EL (cell line): ENCODE measurements at places on chromosomes 5 and 9.

DNA sequence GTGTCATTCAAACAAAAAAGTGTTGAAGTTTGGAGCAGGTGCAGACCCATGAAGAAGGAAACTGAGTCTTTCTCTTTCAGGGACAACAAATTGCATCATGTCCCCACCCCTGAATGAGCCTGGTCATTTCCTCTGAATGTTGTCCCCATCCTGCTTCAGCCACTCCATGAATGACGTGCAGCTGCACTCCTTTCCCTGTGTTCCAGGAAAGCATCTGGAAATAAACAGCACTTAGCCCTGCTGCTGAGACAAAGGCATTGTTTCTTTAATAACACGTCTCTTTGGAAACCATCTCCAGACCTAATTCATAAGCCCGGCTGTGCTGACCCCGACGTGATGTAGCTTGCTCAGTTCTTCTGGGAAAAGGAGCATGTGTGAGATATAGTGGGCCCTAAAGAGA, 682.3 kb downstream of the BRINP1 start:
- DNase-seq = no peak

DNA sequence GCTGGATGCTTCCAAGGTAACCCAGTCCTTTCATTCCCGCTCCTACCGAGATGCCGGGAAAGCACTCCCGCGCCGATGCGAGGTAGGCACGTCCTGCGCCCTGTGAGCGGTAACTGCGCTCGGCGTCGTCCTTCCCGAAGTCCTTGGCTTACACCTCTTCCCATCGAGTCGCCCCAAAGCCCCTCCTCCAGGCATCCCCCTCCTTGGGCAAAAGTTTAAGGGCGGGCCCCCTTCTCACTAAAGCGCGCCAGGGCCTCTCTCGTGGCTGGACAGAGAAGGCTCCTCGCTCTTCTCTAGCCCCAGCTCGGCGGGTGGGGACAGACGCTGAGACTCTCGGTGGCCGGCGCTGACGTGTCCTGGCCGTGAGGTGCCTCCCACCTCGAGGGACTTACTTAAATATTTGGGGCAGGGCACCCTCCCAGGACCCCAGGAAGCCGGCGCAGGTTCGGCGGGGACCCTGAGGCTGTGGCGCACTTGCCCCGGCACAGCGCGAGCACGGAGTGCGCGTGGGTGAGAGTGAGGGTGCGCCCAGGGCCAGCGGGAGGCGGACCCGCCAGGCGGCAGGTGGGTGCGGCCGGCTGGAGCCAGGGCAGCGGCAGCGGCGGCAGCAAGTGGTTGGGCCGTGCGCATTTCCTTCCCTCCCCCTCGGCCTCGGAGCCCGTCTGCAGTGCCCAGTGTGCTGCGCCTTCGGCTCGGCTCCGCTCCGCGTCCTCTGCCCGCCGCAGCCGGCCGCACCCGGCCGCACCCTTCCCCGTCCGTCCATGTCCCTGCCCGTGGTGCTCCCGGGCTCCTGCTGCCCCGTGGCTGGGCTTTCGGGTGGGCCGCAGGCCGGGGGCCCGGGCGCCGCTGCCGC, at the start of gene ENTREP1:
TSS of gene ENTREP1 (plus strand) at position 667 of the 853 bp plus-strand sequence. CDS start at position 762, 95 bp downstream.
- peak; percentile 54 for DNase-seq

GRCh38 chr9:33467526-33467925, 6.2 kb downstream of the NOL6 start:
- no peak for DNase-seq

GRCh38 chr5:8394965-8395364, 526.0 kb downstream of the MTRR start:
- no peak for DNase-seq

GRCh38 chr9:87742813-87743428, 17.0 kb downstream of the CTSL start:
- DNase-seq = peak; percentile 35

GRCh38 chr5:66828548-66829357, 232.6 kb downstream of the MAST4 start:
- peak; percentile 20 for DNase-seq

- no peak for DNase-seq
Measured at GRCh38 chr5:61516946-61517345, 184.9 kb downstream of the ZSWIM6 start.

GRCh38 chr5:69468631-69469030, 24.0 kb upstream of the OCLN start:
- DNase-seq = no peak

DNA sequence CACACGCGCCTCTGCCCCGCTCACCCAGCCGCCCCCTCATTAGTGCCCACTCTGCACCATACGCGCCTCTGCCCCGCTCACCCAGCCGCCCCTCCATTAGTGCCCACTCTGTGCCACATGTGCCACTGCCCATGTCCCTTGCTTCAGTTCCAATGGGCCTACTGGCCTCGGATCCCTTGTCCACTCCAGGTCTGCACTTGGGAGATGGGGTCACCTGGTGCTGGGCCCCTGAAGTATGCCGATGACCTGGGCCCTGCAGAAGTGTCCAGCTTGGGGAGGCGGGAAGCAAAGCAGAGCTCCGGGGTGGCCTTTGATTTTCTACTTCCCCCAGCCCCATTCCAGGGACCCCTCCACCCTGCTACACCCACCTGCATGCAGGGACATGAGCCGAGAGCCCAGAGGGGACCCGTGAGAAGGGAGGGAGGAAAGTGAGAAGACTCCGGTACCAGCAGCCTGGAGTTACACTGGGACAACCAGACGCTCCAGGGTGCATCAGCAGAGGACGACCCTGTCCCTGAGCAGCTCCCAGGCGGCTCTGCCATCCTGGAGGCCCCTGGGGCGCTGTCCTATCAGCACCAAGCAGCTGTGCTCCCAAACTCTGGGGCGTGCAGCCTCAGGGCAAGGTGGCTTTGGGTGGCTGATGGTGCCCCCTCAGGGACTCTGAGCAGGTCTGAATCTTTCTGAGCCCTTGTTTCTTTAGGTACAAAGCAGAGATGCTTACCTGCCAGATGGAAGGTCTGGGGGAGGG, 140.8 kb downstream of the RXRA start:
- DNase-seq = no peak

DNA sequence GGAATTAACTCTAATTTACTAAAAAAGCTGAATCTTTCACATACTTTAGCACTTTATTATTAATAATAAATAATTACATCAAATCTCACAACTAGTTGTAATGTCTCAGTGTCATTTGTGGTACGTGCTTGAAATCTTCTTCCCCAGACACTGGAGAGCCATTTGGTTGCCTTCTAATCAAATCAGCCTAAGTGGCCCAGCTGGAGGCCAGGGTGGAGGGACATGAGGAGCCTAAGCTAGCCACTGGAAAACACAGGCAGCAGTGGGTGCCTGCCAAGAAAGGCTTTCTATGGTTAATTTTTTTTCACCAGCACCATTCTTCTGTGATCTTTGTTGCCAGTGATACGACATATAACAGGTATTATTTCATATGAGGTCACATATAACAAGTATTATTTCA, 117.0 kb downstream of the ERCC6L2 start:
- no peak for DNase-seq

- DNase-seq = no peak
Measured at GRCh38 chr5:153572411-153573145, 82.1 kb downstream of the GRIA1 start.

DNA sequence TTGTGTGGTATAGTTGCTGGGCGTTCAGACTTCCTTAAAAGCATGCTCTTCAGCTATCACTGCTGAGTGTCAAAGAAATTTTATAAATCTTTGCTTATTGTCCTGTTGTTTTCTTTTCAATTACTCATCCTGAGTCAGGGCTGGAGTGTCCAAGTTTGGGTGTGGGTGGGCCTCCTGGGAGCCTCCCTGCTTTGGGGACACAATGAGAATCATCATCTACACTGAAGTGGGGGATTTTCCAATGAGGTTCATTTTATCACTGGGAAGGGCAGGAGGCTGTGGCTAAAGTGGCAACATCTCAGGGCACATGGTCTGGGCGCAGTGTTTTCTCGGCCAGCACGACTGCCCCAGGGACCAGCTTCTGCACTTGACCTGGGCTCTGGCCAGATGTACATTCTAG, 19.5 kb downstream of the GFPT2 start:
- DNase-seq = peak; percentile 76

DNA sequence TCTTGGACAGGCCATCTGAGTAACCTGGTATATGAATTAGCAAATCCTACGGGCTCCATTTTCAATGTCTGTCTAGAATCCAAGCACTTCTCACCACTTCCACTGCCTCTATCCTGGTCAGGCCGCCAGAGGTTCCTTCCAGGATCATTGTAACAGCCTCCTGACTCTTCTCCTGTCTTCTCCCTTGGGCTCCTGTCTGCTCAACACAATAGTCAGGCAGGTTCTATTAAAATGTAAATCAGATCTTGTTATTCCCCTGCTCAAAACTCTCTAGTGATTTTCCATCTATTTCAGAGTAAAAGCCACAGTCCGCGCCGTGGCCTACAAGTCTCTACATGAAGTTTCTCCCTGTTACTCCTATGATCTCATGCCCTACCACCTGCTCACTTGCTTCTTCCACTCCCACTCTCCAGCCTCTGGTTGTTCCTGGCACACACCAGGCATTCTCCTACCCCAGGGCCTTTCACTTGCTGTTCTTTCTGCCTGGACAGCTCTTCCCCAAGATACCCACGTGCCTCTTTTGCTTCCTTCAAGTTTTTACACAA, 21.7 kb downstream of the ZNF366 start:
- no peak for DNase-seq

DNA sequence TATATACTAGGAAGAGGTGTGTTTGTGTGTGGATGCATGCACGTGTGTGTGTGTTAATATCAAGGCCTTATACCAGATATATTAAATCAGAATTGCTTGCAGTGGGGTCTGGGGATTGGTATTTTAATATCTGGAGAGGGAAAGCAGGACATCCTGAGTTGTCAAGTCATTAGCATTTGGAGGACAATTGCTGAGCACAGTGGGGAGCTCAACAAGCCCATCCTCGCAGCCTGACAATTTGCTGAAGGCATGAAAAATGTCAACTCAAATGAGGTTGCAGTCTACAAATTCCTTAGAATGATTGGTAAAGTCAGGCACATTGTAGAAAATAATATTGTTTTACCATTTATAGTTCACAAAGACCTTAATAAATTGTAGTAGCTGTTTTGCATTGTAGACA, 627.4 kb downstream of the LRRC70 start:
- DNase-seq = no peak

DNA sequence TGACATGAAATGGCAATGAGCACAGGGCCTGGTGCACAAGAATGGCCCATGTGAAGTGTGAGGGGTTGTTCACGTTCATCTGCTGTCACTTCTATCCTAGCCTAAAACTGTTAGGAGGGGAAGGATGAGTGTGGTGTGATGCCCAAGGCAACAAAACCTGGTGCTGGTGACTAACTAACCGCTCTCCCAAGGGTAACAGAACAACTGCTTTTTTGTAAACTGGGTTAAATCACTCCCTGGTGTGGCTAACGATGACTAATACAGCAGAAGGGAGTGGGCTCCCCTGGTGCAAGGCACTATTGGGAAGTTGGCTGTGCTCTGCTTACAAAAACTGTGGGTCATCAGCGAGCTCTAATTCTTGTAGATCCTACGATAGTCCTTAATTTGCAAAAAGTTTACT, 103.2 kb upstream of the VCAN start:
- DNase-seq = peak; percentile 86

DNA sequence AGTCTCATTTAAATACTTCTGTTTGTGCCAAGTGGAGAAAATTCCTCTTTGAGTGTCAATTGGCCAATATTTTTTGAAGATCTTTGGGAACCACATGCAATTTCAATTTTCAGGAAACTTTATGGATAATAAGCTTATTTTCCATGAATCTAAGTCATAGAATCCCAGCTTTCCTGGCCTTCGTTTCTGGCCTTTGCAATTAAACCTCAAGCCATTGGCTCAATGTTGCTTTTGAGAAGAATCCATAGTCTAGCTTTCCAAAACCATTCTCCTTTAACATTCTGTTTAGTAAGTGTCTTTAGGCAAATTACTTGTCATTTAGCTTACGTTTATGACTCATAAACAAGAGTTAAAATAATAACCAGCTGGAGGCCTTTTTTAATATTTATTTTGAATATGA, 145.0 kb upstream of the FTMT start:
- no peak for DNase-seq

DNA sequence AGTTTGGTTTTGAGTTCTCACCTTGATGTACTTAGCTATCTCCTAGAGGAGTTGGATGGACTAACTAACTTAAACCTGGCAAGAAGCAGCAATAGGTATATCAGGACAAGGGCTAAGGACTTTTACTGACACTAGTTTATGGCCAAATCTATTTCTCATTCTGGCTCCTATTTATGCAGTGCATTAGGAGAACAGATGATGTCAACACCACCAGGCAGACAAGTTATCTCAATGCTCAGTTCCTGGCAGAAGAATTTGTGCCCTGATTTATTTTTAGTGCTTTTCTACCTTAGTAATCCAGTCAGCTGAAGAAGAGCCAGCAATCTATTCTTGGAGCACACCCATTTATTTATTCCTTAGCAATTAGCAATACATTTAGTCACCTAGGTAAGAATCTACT, 30.7 kb upstream of the MYOT start:
- peak; percentile 8 for DNase-seq

DNA sequence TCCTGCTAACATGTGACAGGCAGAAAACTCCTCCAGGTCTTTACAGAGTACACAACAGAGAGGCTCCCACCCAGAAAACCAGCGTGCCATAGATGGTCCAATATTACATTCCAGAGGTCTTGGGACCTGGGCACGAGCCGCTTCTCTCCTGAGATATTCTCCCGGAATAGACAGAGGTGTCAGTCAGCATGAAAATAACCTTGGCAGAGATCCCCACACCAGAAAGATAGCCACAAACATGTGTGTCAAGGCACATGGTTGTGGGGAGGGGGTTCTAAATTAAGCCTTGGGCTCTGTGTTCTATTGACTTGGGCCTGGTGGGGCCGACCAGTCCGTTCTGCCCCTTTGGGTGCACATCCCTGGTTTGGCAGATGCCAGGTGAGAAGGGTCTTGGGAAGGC, 78.4 kb downstream of the BOD1 start:
- DNase-seq = no peak

GRCh38 chr5:109989161-109989560, 299.4 kb downstream of the MAN2A1 start:
- no peak for DNase-seq

DNA sequence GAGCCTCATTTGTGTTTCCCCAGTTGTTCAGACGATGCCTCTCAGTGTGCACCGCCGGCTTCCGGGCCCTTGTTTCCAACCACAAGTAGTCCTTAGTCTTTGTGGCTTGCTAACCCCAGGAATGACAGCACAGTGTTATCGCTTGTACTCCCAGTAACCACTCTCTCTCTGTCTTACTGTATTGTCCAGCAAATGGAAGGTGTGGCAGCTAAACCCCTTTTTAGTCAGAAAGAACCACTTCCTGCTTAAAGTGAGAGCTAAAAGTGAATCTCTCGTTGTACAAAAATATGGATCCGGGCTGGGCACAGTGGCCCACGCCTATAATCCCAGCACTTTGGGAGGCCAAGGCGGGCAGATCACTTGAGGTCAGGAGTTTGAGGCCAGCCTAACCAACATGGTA, 61.3 kb downstream of the ENC1 start:
- DNase-seq = no peak
